ENCODE measurements at places on chromosomes 7 and 10. TPM values are rescaled to one million over a fixed set of nuclear protein-coding genes. Genes with fewer than 3 reads are reported as not detected.
A peak's percentile ranks its signal among the peaks of the same experiment; 100 is the strongest.

CTBP2 gene
- 1.7 TPM for total RNA-seq

DNA sequence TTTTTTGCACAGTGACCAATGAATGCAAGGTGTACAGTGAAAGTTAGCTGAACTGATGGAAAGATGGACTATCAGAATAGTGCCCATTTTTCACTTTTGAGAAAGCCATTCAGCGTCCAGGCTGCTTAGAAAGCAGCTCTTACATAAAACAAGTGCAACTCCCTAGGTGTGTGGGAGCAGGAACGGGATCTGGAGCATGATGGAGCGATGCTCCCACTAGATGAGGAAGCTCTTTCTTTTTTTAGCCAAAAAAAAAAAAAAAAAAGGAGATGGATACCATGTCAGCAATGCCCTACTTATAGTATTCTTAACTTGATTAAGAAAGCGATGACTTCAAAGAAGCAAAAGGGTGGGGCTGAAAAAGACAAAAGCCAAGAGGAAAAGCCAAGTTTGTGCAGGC lies 925.5 kb downstream of the GATA3 start:
- no peak for DNase-seq

- DNase-seq, result no peak
Observed at GRCh38 chr7:158868764-158869410, 12.5 kb downstream of the DYNC2I1 start.

ZNF32 gene
- 38.2 TPM for total RNA-seq

BMPER gene
- 0.20 TPM for total RNA-seq

DNA sequence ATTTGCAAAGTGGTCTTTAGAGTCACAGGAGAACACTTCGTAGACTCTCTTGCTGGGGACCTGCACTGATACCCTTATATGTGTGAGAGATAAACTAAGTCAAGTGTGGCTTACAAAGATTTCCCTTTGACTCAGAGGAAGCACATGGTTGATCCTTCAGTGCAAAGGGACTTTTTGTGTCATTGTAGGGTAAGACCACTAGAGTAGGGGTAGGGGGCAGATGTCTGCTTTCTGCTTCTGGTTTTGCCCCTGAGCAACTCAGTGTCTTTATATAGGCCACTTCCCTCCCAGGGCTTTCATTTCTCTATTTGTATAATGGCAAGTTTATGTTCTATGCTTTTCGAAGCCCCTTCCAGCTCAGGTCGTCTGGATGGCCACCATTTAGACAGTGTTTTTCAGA lies 281.7 kb downstream of the SORCS3 start:
- DNase-seq, result no peak

- DNase-seq, result no peak
Observed at GRCh38 chr7:68689087-68689433, 909.2 kb upstream of the AUTS2 start.

- DNase-seq, result no peak
Observed at GRCh38 chr7:109158246-109158645, 588.6 kb downstream of the DNAJB9 start.

DNA sequence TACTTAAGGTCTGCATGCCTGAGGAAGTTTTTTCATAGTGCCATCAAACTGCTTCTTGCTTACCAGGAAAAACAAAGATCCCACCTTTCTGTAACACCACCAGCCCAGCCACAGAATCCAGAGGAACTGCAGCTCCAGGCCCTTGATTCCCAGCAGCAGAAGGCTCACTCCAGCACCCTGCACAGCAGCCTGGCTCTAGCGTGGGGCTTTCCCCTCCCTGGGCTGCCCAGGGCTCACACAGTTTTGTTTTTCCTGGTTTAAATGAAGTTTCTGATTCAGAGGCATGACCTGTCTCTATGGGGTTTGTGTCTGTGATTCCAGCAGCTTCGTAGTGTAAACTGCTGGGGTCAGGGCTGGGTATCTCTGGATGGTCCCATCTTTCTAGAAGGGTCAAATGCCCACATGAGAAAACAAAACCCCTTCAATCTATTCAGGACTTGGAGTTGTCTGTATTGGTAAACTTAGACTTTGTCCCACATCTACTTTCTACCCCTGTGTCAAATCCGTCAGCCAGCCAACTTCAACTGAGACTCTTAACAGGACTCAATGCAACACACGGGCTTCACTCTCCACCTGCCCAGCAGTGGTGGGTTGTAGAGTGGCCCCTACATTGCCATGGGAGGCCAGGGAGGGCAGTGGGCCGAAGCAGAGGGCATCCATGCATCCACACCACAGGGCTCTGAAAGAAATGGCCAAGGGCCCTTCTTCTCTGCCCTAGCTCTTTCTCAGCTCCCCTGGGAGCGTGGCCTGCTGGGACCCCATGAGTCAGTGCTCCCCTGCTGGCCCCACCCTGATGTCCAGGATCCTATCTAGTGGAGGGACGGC lies 73.6 kb downstream of the ATXN7L1 start:
- no peak for DNase-seq

GRCh38 chr10:101214446-101215396 lies 14.5 kb downstream of the LBX1 start:
- peak; percentile 60 for DNase-seq
